ENCODE measurements at places on chromosomes 16 and 17.

DNA sequence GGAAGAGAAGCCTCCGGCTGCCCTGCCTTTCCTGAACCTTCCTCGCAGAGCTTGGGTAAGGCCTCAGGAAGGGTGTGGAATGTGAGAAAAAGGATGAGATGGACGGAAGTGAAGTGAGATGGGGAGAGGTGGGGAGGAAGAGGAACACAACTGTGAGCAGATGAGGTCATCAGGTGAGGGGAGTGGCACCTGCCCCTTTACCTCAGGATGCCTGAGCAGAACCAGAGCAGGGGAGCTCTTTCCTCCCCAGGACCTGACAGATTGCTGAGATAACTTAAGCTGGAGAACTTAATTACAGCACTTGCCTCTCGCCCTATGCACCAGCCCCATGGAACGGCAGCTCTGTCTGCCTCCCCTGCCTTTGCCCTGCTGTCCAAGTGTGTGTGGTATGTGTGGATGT lies 29.8 kb downstream of the TMEM132E start:
- DNase-seq = no peak

GRCh38 chr17:55086635-55087058 lies 118.1 kb downstream of the STXBP4 start:
- no peak for DNase-seq

DNA sequence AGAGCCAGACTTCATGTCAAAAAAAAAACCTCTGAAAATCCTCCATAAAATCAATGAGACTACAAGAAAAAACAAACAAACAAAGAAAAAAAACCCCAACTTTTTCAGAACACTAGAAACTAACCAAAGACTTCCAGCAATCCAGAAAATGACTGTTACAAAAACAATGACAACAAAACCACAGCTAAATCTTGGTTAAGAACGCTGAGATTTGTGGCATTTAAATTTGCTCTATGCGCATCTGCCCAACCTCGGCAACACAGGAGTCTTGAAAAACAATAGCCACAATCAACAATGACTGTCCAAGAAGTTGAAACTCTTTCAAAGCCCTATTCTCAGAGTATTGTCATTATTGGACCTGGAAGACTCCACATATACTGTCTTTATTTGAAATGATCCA lies 402.4 kb downstream of the ZFHX3 start:
- DNase-seq = no peak

DNA sequence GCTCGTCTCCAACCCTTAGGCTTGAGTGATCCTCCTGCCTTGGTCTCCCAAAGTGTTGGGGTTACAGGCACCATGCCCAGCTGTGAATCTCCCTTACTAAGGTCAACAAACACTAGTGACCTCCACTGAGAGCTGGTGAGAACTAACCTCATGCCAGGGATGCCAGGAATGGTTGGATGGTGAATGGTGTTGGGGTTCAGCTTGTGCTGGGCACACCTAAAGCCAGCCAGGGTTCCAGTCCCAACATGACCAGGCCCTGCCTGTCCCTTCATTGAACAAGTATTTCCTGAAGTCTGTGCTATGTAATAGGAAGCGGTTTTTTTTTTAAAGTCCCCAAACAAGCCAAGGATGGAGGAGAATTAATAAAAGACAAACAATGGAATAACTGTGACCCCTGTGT lies 56.0 kb upstream of the TOB1 start:
- DNase-seq = no peak
